MCF 10A (cell line): ENCODE measurements at places on chromosomes 2 and 18. TPM values are rescaled to one million over a fixed set of nuclear protein-coding genes. Genes with fewer than 3 reads are reported as not detected.

Gene LIMS3
- 1.5 TPM in 2 replicates for total RNA-seq

Gene PDE1A
- 0.15 and 0.30 TPM in 2 replicates for total RNA-seq

Gene ADRA2B
- not detected in 2 replicates for total RNA-seq

Gene KLHL14
- total RNA-seq: not detected in 2 replicates

Gene MPP4
- total RNA-seq: 0.29 TPM in 1 of 2 replicates, not detected in the other

Gene HOXD9
- total RNA-seq: not detected in 2 replicates

Gene CHN1
- total RNA-seq: 4.4 and 6.0 TPM in 2 replicates

Gene ID2
- 0.54 and 2.0 TPM in 2 replicates for total RNA-seq

Gene FBXO15
- 0.79 and 0.91 TPM in 2 replicates for total RNA-seq

Gene WDR33
- 46.7 and 50.0 TPM in 2 replicates for total RNA-seq

Gene CD8B
- total RNA-seq: not detected in 2 replicates

Gene ECEL1
- total RNA-seq: not detected in 2 replicates

Gene OSR1
- total RNA-seq: 0.61 and 1.3 TPM in 2 replicates

- DNase-seq: no peak
These were observed 110.0 kb upstream of the ARL4C start for GRCh38 chr2:234606896-234607295.

DNA sequence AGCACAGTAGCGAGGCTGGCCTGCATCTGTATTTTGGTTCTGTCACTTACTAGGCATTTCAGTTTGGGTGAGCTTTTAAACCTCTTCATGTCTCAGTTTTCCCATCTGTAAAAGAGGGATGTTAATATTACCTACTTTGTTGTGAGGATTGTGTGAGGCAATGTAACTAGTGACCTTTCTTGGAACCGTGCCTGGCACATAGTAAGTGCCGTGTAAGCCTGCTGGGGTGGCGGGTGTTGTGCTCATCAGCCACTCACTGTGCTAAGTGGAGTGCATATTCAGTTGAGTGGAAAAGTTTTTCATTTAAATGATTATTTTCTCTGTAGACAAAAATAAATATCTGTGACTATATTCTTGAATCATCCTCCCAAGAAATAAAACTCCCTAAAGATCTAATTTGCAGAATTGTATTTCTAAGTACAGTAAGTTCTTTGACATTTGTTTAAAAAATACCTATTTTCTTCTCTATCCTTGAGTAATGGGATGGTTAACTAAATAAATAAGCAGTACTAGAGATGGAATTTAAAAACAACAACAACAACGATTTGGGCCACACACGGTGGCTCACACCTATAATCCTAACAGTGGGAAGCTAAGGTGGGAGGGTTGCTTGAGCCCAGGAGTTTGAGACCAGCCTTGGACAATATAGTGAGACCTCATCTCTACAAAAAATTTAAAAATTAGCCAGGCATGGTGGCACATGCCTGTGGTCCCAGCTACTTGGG lies 56.7 kb downstream of the MALT1 start:
- peak; percentile 21 for DNase-seq

- peak; percentile 8 for DNase-seq
These were observed 128.6 kb downstream of the BIRC6 start for GRCh38 chr2:32485399-32485798.

GRCh38 chr2:29662861-29663260 lies 258.5 kb downstream of the ALK start:
- DNase-seq: no peak

- no peak for DNase-seq
These were observed 121.9 kb downstream of the PAX3 start for GRCh38 chr2:222176890-222177289.

DNA sequence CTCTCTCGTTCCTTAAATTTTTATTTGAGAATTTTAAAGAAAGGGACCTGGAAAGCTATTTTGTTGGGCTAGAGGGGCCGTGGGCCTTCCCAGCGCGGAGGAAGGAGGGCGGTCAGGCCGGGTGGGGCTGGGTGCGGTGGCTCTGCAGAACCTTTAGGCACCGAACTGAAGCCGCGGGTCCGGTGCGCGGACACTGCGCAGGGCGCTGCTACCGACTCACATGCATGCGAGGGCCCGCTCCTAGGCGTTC lies 1.6 kb upstream of the TWIST2 start:
- no peak for DNase-seq

DNA sequence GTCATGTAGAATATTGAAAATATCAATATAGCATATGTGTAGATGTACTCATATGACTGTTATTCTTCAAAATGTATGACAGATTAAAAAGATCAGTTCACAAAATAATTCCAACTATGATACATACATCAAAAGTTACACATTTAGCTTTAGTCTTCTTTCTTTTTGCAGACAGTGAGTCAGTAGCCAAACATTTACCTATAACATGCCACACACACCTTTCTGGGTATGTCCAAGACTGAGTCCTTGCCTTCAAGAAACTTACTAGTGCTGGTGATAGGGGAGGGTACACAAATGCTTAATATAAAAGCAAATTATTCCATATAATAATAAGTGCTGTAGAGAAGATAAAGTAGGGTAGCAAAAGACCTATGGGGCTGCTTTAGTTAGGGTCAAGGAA lies 152.9 kb upstream of the WDSUB1 start:
- DNase-seq: no peak

DNA sequence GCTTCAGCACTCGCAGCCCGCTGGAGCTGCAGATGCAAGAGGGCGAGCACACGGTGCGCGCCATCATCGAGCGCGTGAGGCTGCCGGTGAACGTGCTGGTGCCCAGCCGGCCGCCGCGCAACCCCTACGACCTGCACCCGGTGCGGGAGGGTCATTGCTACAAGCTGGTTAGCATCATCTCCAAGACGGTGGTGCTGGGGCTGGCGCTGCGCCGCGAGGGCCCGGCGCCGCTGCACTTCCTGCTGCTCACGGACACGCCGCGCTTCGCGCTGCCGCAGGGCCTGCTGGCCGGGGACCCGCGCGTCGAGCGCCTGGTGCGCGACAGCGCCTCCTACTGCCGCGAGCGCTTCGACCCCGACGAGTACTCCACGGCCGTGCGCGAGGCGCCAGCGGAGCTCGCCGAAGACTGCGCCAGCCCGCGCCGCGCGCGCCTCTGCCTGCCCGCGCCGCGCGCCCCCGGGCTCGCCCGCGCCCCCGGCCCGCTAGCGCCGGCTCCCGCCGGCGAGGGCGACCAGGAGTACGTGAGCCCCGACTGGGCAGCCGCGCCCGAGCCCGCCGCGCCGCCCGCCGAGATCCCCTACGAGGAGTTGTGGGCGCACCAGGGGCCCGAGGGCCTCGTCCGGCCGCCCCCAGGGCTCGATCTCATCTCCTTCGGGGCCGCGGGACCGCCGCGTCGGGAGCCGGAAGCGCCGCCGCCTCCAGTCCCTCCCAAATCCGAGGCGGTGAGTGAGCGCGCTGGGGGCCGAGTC lies 11.8 kb downstream of the GAREM2 start:
- DNase-seq: no peak

- peak; percentile 19 for DNase-seq
These were observed 78.7 kb downstream of the MYOM1 start for GRCh38 chr18:3140986-3141639.

DNA sequence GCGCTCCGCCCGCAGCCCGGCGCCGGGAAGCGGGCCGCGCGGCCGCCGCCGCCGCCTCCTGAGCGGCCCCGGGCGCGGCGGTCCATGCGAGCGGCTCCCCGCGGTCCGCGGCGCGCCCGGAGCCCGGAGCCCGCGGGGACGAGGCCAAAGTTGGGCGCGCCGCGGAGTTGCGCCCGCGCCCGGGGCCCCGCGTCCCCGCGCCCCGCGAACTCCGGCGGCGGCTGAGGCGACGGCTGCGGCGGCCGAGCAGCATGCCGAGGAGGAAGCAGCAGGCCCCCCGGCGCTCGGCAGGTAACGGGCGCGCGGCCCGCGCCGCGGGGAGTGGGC lies 992 bp downstream of the TSHZ1 start:
- DNase-seq: no peak

DNA sequence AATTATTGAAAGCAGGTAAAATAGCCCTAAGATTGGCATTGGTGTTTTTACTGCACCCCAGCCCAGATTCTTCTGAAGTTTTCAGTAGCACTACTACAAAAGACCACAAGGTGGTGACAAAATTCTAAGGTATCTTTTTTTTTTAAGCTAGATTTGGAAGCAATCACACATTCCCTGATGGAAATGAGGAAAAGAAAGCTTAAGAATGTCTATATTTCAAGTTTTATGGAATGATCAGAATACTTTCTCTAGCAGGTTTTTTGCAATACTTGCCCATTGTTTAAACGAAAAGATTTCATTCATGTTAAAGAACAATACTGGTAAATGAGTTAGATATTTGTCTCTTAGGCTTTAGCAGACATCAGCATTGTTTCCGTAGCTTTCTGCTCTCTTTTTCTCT lies 32.1 kb upstream of the ZNF638 start:
- peak; percentile 51 for DNase-seq

- DNase-seq: no peak
These were observed 23.4 kb downstream of the ZNF516 start for GRCh38 chr18:76471593-76471992.

- DNase-seq: no peak
These were observed 121.7 kb upstream of the LINC00305 start for GRCh38 chr18:64270608-64271007.

DNA sequence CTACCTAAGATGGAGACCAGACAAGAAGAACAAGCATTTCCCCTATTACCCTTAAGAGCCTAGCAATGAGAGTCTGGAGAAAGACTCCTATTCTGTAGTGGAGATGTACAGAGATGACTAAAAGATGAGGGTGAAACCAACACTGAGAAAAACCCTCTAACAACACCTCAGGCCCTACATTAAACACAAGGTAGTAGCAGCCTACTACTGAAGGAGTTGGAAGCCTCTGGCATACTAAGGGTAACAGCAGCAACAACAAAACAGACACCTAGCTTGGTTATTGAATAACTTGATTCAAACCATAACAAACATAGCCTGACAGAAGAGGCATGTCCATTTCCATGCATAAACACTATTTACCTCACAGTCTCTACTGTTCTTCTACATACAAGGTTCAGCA lies 60.5 kb downstream of the UGP2 start:
- no peak for DNase-seq

- DNase-seq: peak; percentile 72
These were observed 5.0 kb downstream of the NAPG start for GRCh38 chr18:10530852-10531251.

- no peak for DNase-seq
These were observed 1.3 kb upstream of the ADI1 start for GRCh38 chr2:3520591-3520990.

DNA sequence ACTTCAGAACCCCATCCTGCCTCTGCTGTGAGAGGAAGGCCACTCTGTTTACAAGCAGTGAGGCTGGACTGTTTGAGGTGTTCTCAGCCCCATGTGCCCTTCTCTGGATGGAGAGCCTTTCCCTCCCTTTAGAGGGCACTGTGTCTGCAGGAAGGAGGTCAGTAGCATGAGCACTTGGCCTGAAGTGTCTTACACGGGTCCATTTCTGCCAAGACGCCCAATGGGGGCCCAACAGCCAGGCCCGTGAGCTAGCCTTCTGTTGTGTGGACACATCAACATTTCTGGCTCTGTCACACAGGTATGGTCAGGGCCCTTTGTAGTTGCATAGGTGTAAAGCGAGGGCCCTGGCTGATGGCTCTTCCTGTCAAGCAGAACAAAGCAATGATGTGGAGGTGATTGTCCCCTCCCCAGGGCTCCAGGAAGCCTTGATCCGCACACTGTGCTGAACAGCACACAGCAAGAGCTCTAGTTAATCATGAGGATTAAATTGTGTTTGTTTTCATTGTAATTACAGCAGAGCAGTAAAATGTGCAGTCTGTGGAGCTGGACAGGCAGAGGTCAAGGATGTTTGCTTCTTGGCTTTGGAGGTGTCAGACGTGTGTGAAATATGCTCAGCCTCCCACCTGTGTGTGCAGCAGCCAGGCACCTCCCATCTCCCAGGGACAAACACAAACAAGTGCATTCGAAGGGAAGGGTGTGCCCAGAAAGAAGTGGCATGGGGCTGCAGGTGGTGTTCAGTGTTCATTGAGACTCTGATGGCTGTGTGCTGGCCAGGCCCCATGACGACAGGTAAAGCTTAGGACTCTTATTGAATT lies 132.1 kb downstream of the SH3RF3 start:
- peak; percentile 47 for DNase-seq

DNA sequence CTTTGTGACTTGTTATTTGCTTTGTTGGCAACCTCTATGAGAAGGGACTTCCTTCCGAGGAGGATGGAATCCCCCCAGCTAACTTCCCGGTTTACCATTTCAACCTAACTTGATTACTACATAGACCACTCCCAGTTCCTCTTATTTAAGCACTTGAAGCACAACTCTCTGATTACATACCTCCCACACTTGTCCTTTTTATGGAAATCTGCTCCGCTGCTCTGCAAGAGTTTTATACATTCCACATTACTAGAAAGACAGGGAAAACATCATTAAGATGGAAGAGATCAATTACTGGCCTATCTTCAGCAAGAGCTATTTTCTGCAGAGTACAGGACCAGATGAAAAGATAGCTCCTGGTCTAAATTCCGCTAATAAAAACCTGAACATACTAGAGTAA lies 160.0 kb upstream of the PGAP1 start:
- no peak for DNase-seq

GRCh38 chr2:42249887-42250286 lies 80.7 kb downstream of the EML4 start:
- DNase-seq: peak; percentile 21

- no peak for DNase-seq
These were observed 156.5 kb upstream of the L3MBTL4 start for GRCh38 chr18:6571239-6571602.

DNA sequence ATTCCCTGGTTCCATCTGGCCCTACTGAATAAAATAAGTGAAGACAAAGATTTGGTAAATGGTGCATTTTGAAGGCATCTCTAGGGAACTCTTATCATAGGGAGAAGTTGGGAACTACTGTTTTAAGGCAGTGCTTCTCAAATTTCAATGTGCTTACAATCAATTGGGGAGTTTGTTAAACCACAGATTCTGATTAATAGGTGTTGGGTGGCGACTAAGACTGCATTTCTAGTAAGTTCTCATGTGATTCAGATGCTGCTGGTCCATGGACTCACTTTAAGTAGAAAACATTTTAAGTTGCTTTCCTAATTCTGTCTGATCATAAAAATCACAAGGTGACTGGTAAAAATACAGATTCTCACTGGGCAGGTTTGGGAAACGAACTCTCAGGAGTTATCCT lies 14.6 kb downstream of the FARSB start:
- DNase-seq: no peak

DNA sequence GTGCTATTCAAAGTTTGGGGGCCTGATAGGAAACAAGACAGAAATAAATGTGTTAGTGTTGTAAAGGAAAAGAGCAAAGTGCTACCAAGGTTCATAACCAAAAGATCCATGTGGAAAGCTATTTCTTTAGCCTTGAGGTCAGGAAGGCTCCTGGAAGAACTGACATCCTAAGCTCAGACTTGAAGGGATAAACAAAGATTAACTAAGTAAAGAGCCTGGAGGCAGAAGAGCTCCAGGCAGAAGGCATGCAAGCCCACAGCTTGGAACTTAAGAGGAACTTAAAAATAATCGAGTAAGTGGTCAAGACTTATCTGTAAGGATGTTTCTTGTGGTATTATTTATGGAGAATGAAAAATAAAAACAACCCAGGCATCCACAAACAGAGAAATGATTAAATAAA lies 245.0 kb upstream of the MGAT5 start:
- DNase-seq: no peak
